ENCODE measurements at places on chromosomes 12 and 14.
A peak's percentile ranks its signal among the peaks of the same experiment; 100 is the strongest.

DNA sequence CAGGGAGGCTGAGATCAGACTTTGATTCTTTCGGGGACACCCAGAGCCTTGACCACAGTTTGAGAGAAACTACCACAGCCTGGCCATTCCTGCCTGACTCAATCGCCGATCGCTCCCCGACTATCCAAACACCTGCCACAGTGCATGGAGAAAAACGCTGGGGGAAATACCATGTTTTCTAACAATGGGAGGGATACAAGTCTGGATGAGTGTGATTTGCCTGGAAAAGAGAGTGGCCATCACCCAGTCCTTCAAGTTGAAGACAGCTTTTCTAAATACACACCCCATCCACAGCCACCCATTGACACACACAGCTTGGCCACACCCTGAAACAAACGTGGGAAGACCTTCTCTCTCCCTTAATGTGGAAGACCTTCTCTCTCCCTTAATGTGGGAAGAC lies 6.7 kb upstream of the VASH1 start:
- no peak for DNase-seq

- DNase-seq, result no peak
These were observed 32.4 kb upstream of the ULK1 start for GRCh38 chr12:131862084-131862441.

GRCh38 chr12:127934409-127934808 lies 332.6 kb upstream of the TMEM132C start:
- DNase-seq, result no peak

DNA sequence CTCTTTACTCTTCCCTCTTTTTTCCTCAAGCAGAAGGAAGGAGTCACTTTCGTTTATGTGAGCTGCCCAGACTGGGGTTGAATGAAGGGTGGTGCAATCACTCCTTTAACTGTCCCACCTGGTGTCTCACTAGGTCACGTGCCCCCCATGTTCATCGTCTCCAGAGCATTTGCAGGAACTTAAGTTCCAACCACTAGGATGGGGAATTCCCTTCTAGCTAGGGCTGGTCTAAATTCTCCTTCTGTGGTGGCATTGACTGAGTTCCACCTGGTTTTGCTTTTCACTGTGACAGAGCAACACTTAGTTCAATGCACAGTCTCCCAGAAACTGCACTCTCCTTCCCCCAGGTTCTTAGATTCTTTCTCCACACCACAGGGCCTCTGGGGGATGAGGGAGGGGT lies 9.5 kb downstream of the FANCM start:
- no peak for DNase-seq

DNA sequence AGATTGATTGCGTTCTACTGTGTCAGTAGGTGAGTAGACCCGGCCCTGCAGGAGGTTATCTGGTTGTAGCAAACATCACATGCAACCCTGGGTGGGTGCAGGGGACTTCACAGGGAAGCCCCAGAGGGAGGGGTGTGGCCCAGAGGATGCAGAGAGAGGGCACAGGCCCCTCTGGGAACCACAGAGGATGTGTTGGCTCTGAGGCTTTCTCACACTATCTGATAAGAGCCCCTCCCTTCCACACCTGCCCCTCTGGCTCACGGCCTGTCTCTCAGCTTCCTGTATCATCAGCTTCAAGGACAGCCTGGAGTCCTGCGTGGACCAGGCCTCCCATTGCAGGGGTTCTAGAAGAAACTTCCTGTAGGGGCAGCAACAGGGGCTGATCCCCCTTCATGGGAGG lies 101.9 kb downstream of the RIN3 start:
- no peak for DNase-seq

DNA sequence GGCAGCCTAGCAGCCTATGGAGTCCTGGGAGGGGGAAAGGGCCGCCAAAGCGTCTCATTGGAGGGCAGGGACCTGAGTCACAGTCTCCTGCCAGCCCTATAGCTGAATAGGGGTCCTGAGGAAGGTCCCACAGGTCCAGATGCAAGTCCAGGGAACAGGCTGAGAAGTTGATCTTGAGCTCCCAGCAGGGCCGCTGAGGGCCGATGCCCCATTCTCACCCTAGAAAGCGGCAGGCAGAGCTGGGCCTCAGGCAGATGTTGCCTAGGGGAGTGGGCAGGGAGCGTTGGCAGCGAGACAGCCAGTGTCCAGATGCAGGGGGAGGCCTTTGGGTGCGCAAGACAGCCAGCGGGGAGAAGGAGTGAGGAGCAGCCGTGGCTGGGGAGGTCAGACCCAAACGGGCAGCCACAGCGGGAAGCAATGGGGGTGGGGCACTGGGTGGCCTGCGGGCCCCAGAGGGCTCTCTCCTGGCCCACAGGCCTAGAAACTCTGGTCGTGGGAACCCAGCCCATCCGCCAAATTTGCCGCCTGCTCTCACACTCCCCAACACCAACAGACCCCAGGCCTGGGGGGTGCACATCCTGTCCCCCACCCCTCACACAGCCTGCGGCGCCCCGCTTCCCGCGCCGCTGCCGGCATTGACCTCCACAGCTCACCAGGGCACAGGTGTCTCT lies 1.1 kb downstream of the HDAC7 start:
- DNase-seq, result no peak

- DNase-seq, result peak; percentile 10
These were observed 409.2 kb downstream of the IPO8 start for GRCh38 chr12:30286345-30286926.

- no peak for DNase-seq
These were observed 34.9 kb upstream of the ZNF740 start for GRCh38 chr12:53145383-53146260.

DNA sequence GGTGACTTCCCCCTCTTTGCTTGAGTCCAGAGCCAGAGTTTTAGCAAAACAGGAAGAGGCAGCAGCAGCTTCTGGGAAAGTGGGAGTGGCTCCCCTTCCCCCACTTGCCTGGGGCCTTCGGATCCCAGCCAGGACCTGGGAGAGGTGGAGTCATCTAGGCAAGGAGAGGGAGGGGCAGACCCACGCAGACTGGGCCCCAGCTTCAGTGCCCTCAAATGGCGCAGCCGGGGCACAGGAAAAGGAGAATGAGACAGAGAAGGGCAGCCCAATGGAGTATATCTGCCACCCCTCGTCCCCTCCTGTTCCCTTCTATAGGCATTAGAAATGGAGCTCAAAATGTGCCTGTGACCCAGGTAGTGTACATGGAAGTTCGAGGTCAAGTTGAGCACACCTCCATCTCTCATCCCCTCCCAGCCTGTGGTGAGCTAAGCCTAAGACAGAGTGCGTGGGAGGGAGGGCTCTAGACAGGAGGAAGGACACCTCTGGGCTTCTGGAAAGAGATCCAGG lies 9.3 kb upstream of the HDAC7 start:
- DNase-seq, result no peak

DNA sequence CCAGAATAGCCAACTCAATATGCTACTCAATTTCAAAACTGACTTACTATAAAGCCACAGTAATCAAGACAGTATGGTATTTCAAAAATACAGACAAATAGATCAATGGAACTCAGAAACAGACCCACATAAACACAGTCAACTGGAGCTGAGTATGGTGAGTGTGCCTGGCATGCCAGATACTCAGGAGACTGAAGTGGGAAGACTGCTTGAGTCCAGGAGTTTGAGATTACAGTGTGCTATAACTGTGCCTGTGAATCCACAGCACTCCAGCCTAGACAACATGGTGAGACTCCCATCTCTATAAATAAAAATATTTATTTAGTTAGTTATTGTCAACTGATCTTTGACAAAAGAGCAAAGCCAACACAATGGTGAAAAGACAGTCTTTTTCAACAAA lies 81.8 kb downstream of the NUMB start:
- DNase-seq, result no peak

- no peak for DNase-seq
These were observed 1.6 kb downstream of the CCDC88C start for GRCh38 chr14:91415794-91416743.

- no peak for DNase-seq
These were observed 669 bp upstream of the SLC25A21 start for GRCh38 chr14:37172936-37173614.

GRCh38 chr14:35046751-35047536 lies 872 bp downstream of the FAM177A1 start:
- DNase-seq, result no peak

GRCh38 chr14:58547649-58548048 lies 90.1 kb upstream of the DACT1 start:
- DNase-seq, result no peak

DNA sequence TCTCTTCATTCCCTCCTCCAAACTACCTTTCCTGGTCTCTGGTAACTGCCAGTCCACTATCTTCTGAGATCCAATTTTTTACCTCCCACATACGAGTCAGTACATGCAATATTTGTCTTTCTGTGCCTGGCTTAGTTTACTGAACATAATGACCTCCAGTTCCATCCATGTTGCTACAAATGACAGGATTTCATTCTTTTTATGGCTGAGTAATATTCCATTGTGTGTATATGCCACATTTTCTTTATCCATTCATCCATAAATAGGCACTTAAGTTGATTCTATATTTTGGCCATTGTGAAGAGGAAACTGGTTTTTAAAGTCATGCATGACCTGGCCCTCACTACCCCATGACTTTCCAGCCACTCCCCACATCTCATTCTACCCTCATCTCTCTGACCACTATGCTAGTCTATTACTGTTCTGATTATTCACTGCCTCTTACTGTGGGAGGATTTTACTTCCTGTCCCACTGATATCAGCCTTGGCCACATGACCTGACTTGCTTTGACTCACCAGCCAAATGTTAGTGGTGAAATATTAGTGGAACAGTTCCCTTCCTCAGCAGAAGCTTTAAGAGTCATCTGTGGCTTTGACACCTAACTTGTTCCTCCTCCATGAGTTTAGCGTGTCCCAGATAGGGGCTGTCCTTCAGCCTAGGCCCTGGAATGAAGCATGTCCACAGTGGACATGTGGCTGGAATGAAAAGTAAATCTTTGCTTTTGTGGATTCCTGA lies 52.2 kb downstream of the GOLGA5 start:
- DNase-seq, result no peak

DNA sequence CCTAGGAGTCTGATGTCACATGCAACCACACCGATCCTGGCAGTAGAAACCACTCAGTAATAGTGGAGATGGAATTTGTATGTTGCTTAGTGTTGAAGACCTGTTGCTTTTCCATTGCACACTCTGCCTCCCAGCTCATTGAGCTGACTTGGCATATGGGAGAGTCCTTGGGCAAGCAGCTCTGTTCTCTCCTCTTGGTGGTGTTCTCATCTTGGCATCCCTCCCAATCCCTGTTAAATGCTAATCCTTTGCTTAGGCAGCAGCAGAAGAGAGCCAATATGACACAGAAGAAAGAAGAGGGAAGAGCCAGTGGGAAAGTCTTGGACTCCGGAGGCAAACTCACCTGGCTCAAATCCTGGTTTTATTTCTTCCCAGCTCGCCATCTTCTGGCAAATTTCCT lies 178.0 kb upstream of the CAND1 start:
- DNase-seq, result no peak

GRCh38 chr14:90788031-90788430 lies 28.2 kb downstream of the TTC7B start:
- no peak for DNase-seq

DNA sequence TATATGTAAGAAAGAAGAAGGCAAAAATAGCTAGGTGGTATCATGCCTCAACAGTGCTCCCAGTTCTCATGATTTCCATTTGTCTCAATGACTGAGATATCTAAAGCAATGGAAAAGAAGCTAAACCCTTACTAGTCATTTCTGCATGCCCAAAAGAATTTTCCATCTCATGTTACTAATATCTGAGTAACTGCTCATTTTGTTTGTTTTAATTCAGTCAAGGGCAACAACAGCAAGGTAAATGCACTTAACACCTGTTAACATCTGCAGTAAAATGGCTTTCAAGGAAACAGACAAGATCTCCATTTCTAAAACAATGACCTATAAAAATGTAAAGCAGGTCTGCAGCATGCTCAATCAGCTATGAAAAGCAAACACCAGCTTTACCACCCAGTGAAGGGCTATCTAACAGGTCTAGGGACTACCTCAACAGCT lies 19.4 kb upstream of the SELPLG start:
- no peak for DNase-seq

GRCh38 chr14:60214003-60214402 lies 35.0 kb upstream of the PPM1A start:
- DNase-seq, result no peak

DNA sequence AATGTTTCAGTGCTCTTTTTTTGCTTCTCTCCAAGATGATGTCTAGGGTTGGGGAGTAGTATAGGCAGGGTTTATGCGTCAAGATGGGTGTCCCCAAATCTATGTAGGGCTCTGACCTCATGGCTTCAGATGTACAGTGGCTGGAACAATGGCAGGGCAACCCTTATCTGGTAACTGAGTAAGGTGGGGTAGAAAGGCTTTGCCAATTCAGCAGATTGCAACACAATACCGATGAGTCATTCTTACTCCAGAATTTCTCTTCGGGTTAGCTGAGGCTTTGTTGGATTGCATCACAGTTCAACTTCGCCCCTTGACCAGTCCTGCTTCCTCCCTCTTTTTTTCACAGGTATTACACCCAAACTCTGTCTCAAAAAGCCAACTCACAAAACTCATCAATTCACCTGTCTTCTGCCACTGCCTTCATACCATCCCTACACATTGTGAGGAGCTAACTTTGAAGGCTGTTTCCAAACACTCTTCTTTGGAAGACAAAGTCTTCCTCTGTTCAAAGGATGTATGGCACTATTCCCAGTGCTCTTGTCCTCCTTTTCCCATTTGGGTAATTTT lies 190.2 kb upstream of the CNOT2 start:
- DNase-seq, result no peak

DNA sequence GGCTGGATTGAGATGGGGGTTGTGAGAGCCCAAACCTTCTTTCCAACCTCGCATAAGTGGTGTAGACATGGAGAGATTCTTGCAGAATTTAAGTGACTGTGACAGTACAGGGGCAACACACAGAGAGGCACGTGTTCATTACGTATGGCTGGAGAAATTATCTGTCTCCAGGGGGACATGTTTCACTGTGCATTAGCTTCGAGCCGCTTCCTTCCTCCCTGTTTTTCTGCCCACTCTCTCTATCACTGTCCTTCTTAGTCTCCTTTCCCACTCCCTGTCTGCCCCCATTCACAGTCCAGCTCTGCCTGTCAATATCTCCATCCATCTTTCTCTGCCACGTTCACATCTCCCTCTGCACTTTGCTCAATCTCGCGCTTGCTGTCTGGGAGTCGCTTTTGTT lies 11.5 kb upstream of the C14orf93 start:
- no peak for DNase-seq

GRCh38 chr14:75979071-75979571 lies 2.7 kb downstream of the TGFB3 start:
- no peak for DNase-seq
